ENCODE measurements at places on chromosomes 12 and 14.

DNA sequence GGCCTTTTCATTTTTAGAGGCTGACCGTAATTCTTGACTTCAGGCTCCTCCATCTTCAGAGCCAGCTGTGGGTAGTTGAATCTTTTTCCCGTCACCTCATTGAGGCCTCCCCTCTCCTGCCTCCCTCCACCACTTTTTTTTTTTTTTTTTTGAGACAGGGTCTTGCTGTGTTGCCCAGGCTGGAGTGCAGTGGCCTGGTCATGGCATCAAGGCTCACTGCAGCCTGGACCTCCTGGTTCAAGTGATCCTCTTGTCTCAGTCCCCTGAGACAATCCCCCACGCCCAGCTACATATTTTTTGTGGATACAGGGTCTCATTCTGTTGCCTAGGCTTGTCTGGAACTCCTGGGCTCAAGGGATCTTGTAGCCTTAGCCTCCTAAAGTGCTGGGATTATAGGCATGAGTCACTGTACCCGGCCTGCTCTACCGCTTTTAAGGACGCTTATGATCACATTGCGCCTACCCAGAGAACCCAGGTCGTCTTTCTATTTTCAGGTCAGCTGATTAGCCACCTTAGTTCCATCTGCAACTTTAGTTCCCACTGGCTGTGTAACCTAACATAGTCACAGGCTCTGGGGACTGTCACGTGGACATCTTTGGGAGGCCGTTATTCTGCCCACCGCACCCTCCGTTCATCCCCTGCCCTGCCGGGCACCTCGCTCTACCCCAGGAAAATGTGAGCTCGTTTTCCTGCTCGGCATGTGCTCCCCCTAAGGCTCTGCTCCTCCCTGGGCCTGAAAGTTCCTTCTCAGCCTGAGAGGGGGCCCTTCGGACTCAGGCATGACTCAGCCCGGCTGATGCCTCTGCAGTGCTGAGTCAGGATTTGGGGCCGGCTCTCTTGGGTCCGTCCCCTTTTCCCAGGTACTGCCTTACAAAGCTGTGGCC lies 13.4 kb downstream of the TNFAIP2 start:
- DNase-seq, result no peak

- no peak for DNase-seq
Observed at GRCh38 chr12:11753150-11753499, 103.7 kb downstream of the ETV6 start.

- DNase-seq, result no peak
Observed at GRCh38 chr14:61171727-61172126, 109.4 kb downstream of the TMEM30B start.

DNA sequence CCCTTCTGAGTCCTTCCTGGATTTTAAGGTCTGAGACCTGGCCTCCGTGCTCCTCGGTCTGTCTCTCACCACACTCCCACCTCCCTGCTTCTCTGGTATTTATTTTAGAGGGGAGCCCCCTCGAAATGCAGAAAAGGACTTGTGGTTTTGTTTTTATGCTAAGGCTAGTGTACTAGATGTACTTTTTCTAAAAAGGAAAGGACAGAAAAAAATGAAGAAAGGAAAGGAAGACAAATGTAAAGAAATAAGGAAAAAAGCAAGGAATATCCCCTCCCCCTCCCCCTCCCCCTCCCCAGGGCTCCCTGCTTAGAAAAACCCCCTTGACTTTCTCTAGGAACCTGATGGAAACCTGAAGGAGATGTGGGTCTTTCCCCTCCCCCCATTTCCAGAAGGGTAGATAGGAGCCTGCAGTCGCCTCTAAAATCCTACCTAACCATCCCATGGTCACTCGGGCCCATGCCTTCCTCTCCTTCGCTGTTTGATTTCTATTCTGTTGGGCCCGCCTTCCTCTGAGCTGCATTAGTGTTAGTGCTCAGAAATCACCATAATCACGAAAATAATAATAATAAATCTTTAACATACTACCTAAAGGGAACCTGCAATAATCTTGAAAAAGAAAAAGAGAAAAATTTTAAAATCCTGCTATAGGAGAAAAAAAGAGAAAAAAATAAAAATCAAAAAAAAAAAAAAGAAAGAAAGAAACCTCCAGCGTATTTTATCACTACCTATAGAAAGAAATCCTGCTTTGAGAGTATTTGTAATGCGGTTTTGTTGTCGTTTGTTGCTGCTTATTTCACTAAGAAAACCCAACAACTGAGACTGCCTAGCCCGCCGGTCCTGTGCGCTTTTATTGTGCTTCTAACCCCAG lies 3.1 kb downstream of the HOXC8 start:
- no peak for DNase-seq

GRCh38 chr14:86766469-86766868 lies 1226.5 kb downstream of the GALC start:
- DNase-seq, result no peak

- peak; percentile 88 for DNase-seq
Observed at GRCh38 chr14:50001999-50002925, 109.4 kb downstream of the ARF6 start.

DNA sequence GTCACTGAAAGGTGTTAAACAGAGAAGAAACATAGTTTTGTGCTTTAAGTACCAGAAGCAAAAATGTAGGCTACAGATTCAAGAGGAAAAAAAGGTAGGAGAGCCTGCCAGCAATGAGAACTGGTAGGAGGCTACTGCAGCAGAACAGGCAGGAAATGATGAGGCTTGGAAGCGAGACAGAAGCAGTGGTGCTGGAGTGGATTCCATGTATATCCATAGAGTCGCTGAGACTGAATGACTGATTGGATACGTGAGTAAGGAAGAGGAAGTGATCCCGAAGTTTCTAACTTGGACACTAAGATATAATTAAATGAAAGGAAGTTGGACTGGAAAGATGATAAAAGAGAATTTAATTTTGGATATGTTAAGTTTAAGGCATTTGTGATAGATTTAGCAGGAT lies 45.0 kb upstream of the CCDC91 start:
- DNase-seq, result no peak

GRCh38 chr14:104244221-104245011 lies 106.0 kb downstream of the KIF26A start:
- DNase-seq, result no peak

- DNase-seq, result peak; percentile 83
Observed at GRCh38 chr12:6869049-6870021, 2.0 kb downstream of the TPI1 start.

- DNase-seq, result no peak
Observed at GRCh38 chr12:39157696-39158342, 252.4 kb upstream of the CPNE8 start.

DNA sequence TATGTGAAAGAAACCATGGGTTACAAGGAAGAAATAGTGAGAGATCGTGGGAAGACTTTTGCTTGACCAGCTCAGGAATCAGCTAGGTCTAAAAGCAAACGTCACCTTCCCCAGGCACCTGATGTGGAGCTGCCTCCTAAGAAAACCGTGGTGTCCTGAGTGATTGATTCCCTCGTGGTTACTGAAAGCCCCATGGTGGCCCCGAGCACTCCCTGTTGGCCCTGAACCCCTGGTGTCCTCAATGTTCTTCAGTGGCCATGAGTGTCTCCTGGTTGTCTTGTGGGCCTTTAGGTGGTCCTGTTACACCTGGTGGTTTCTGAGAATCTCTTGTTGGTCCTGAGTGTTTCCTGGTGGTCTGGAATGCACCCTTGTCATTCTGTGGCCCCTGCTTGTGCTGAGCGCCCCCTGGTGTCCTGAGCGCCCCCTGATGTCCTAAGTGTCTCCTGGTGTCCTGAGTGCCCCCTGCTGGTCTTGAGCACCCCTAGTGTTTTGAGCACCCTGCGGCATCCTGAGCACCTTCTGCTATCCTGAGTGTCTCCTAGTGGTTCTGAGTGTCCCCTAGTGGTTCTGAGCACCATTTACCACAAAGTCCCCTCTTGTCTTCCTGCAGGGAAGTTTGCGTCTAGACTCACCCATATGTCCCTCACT lies 518.7 kb downstream of the TMEM121 start:
- peak; percentile 75 for DNase-seq

- peak; percentile 60 for DNase-seq
Observed at GRCh38 chr12:94263011-94263811, 114.8 kb downstream of the PLXNC1 start.

DNA sequence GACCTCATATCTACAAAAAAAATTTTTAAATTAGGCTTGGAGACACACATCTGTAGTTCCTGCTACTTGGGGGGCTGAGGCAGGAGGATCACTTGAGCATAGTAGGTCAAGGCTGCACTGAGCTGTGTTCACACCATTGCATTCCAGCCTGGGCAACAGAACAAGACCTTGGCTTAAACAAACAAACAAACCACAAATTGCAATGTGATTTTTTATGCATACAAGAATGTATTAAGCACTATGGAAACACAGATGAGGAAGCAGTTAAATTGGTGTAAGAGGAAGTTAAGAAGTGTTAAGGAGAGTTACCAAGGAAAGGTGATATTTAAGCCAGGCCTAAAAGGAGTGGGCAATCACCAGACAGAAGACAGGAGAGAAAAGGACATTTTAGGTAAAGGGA lies 83.6 kb upstream of the HECTD1 start:
- no peak for DNase-seq

GRCh38 chr12:120844768-120845449 lies 59.2 kb downstream of the SPPL3 start:
- no peak for DNase-seq

DNA sequence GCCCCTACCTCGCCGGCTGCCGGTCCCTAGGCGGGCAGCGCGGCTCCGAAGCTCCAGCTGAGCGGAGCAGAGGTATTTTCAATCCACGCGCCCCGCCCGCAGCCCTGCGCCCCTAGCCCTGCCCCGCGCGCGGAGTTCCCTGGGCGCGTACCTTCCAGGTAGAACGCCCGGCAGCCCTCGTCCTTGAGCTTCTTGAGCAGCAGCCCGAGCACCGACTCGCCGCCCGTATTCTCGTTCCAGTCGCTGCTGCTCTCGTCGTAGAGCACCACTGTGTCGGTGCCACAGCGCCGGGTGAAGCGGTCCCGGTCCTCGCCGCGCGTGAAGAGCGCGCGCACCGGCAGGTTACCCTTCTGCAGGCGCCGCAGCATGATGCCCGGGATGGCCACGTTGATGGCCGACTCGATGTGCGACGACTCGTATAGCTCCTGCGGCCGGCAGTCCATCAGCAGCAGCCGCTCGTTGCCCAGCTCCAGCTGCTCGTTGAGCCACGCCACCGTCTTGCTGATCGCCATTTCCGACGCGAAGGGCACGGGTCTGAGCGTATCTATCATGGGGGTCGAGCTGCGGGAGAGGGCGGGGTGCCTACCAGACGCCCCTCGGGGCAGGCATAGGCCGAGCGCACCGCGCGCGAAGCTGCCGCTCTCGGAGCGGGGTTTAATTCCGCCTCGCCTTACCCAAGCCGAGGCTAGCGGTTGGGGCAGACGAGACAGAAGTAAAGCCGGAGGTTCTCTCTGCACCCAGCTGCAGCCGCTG lies 636 bp downstream of the DUSP6 start:
- peak; percentile 21 for DNase-seq

GRCh38 chr14:49106741-49107667 lies 479.2 kb downstream of the RPS29 start:
- DNase-seq, result no peak

Data from CD4-positive, alpha-beta T cell treated with Interleukin-4 for 4 hours (primary cell).